Umbilical cord (tissue), 2 donors: ENCODE measurements at places on chromosomes 4 and X. TPM values are rescaled to one million over a fixed set of nuclear protein-coding genes. Genes with fewer than 3 reads are reported as not detected.
A peak's percentile ranks its signal among the peaks of the same experiment; 100 is the strongest.

GRCh38 chrX:151697522-151697921 is 2.3 kb downstream of the PRRG3 start:
- DNase-seq, result peak; percentile 63

Gene IQSEC2
- 3.1 TPM for total RNA-seq

DNA sequence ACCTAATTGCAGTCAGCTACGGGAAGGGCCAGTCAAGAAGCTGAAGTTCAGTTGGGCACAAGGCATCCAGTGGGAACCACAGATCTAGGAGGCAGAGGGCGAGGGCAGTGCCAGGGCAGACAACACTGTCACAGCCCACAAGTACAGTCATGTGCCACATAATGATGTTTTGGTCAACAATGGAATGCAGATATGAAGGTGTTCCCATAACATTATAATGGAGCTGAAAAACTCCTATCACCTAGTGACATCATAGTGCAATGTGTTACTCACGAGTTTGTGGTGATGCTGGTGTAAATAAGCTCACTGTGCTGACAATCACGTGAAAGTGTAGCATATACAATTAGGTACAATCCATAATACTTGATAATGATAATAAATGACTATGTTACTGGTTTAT is 4.5 kb upstream of the TMEM255A start:
- no peak for DNase-seq

Gene NAP1L5
- 11.6 TPM for total RNA-seq

DNA sequence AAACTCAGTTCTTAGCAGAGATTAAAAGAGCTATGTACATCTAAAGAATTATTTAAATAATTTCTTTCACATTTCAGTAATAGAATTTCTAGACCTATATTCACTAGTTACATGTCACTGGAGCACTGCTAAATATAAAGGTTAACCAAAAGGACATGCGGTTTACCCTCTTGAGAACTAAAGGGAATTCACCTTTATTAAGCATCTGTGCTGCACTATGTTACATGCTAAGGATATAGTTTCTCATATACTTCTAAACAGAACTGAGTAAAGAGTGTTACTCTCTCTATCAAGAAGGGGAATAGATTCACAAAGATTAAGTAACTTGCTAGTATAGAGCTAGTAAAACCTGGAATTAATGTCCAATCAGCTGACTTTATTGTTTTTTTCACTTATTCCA is 7.6 kb downstream of the SPIN3 start:
- no peak for DNase-seq

Gene YIPF6
- 33.7 TPM for total RNA-seq

Gene ARR3
- total RNA-seq, result not detected

GRCh38 chrX:149908308-149908707 is 21.1 kb upstream of the HSFX4 start:
- DNase-seq, result no peak

Gene LDB2
- 12.0 TPM for total RNA-seq

Gene MAGEB17
- total RNA-seq, result not detected

DNA sequence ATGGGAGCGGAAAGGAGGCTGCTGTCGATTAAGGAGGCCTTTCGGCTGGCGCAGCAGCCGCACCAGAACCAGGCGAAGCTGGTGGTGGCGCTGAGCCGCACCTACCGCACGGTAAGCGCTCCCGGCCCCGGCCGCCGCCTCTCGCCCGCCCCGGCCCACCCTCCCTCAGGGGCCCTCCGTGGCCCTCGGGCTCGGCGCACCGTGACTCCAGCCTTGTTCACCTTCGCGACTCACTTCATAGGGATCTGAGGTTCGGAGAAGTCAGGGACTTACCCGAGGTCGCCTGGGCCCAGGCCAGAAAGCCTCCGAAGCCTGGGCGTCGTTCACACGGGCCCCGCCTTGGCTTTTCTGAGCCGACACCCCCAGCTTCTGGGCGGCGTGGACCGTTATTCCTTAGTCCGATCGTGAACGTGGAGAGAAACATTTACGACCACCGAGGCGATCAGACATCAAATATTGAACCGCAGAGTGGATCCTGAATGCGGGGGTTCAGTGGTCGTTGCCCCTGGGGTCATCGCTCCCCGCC is 362 bp downstream of the NCAPG start:
- no peak for DNase-seq

DNA sequence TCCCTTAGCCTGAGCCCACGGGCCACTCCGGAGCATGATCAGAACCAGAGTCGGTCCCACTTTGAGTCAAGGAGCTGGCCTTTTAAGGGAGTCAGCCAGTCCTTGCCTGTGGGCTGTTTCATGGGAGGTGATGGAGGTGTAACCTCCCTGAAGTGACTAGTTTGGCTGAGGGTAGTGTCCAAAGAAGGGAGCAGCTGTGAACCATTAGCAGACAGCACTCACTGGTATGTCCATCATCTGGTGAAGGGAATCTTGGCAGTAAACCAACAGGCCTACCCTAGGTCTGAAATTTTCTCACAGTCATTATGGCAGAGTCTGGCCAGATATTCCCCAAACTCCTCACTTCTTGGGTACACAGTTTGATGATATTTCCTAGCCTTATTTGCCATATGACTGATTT is 12.3 kb upstream of the REPS2 start:
- no peak for DNase-seq

GRCh38 chr4:62487016-62487415 is 1286.9 kb downstream of the ADGRL3 start:
- DNase-seq, result no peak

Gene CORIN
- total RNA-seq, result 5.5 TPM

- DNase-seq, result no peak
Measured at GRCh38 chrX:136687457-136687856, 39.5 kb downstream of the CD40LG start.

DNA sequence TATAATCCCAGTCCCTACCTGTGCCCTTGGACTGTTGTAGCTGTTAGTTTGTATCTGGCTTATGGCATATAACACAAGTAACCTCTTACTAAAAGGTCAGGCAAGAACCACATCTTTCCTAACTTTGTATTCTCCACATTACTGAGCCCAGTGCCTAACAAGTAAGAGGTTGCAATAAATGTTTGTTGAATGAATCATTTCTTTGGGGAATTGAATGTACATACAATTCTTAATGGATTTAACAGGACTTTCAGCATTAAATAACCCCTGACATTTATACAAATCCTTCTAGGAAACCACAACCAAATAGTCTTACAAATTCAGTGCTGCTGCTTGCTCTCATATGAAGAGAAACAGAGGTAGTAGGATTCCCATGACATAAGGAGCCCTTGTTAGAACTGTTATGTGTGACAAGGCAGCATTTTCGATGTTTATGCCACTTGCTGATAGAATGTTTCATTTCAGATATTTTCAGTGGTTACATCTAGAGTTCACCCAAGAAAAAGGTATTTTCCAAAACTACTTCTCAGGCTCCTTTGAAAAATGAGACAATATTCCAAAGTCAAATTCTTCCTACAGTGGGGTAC is 62.0 kb downstream of the MBNL3 start:
- DNase-seq, result peak; percentile 61

- DNase-seq, result peak; percentile 56
Measured at GRCh38 chrX:103211012-103211715, 3.7 kb upstream of the BEX4 start.

DNA sequence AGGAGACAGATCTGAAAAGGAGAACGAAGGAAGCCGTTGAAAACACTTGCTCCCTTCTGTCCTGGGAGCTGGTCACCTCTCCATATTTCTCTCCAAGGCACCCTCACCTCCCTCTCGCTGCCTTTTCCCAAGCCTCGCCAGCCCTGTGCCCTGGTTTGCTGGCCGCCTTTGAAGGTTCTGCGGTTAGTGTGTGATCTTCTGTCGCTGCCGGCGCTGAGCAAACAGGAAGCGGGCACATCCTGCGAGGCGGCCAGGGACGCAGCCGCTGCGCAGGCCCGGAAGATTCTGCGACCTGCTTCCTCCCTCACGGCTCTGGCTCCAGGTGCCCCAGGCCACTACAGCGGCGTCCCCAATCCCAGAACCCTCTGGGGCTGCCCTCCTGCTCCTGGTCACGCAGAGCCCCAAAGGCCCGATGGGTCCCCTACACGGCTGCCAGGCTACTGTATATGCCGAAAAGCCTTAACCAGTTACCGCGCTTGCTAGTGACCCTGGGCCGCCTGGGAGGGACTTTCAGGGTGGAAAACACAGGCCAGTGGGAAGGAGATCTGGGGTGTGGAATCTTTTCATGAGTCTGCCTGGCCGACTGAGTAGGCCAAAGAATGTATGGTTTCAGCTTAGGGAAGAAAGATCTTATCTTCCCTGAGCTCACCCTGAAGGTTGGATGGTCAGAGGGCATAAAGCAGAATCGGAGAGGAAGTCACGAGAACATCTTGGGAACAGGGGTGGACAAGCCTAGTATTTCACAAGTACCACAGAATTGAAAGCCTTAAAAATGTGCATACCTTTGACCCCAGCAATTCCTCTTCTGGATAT is 2.3 kb upstream of the SASH3 start:
- no peak for DNase-seq
